ENCODE measurements at places on chromosomes 2 and 18. TPM values are rescaled to one million over a fixed set of nuclear protein-coding genes. Genes with fewer than 3 reads are reported as not detected.

ELOA2 gene
- not detected for total RNA-seq

UGT1A9 gene
- total RNA-seq = not detected

COPS9 gene
- total RNA-seq = 96.2 TPM

PROKR1 gene
- total RNA-seq = not detected

FAM210A gene
- total RNA-seq = 22.4 TPM

ASB18 gene
- total RNA-seq = not detected

UGT1A3 gene
- total RNA-seq = not detected

PPM1G gene
- 122 TPM for total RNA-seq

MATN3 gene
- not detected for total RNA-seq

KIF5C gene
- total RNA-seq = 21.7 TPM

GLS gene
- 146 TPM for total RNA-seq

- H3K4me3 ChIP-seq = no peak overlapping the region
- H3K27me3 ChIP-seq = no peaks in the 10 kb centered on the region
- H3K36me3 ChIP-seq = no peaks in the 10 kb centered on the region
Observed at GRCh38 chr2:158202161-158202815, 100.6 kb downstream of the UPP2 start.

GRCh38 chr18:199768-200167 lies 41.4 kb downstream of the USP14 start:
- no peak for DNase-seq
- no peak overlapping the region for H3K27ac ChIP-seq
- H3K27me3 ChIP-seq = no peaks in the 10 kb centered on the region
- peaks cover 49% of the 10 kb centered on the region for H3K36me3 ChIP-seq

DNA sequence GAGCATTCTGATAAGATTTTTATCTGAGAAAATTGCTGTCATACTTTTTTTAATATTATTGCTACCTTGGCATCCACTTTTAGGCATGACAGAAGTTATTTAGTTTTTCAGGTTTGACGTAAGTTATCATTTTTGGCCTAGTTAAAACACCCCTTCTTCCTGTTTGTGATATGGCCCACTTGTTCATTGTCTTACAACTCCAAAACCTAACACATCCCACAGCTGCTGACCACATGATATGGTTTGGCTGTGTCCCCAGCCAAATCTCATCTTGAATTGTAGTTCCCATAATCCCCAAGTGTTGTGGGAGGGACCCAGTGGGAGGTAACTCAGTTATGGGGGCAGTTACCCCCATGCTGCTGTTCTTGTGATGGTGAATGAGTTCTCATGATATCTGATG lies 388.1 kb downstream of the SLC4A3 start:
- H3K4me3 ChIP-seq = no peak overlapping the region
- DNase-seq = no peak
- no peak overlapping the region for H3K27ac ChIP-seq
- H3K27me3 ChIP-seq = no peaks in the 10 kb centered on the region
- H3K4me1 ChIP-seq = no peaks in the 10 kb centered on the region

DNA sequence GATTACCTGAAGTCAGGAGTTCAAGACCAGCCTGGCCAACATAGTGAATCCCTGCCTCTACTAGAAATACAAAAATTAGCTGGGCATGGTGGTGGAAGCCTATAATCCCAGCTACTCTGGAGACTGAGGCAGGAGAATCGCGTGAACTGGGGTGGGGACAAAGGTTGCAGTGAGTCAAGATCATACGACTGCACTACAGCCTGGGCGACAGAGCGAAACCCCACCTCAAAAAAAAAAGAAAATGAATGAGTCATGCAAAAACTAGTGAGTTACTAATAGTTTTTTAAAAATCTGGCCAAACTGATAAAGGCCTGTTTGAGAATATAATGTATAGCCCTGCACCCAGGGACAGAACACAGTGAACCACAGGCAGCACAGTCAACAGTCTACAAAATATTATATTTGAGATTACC lies 17.5 kb downstream of the AFG3L2 start:
- peaks cover 48% of the 10 kb centered on the region for H3K36me3 ChIP-seq
- DNase-seq = no peak
- H3K4me1 ChIP-seq = peaks cover 4% of the 10 kb centered on the region

DNA sequence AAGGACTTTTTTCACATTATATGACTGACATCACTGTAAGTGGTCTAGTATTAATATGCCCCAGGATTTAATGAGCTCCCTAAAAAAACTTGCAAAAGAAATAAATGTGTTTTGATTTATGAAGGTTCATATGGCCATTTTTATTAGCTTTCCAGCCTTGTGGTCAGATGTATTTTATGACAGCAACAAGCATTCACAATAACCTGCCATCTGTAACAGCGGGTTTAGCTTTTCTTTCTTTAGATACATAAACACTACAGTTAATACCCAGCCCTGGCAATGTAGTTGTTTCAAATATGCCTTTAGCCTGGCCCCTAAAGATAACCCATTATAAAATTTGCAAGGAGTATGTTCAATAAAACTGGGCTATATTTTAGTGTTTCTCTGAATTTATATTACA lies 1063.8 kb downstream of the SOCS6 start:
- no peaks in the 10 kb centered on the region for H3K36me3 ChIP-seq
- H3K27me3 ChIP-seq = no peaks in the 10 kb centered on the region
- DNase-seq = no peak

- DNase-seq = no peak
- peaks cover 10% of the 10 kb centered on the region for H3K27me3 ChIP-seq
- H3K36me3 ChIP-seq = no peaks in the 10 kb centered on the region
- no peak overlapping the region for H3K27ac ChIP-seq
- H3K4me1 ChIP-seq = no peaks in the 10 kb centered on the region
- no peak overlapping the region for H3K4me3 ChIP-seq
Observed at GRCh38 chr2:205747829-205748386, 65.6 kb downstream of the NRP2 start.

- peaks cover 25% of the 10 kb centered on the region for H3K4me1 ChIP-seq
- no peak overlapping the region for H3K4me3 ChIP-seq
- no peak for DNase-seq
- no peaks in the 10 kb centered on the region for H3K27me3 ChIP-seq
- no peak overlapping the region for H3K27ac ChIP-seq
Observed at GRCh38 chr2:165874445-165875039, 79.0 kb downstream of the TTC21B start.

DNA sequence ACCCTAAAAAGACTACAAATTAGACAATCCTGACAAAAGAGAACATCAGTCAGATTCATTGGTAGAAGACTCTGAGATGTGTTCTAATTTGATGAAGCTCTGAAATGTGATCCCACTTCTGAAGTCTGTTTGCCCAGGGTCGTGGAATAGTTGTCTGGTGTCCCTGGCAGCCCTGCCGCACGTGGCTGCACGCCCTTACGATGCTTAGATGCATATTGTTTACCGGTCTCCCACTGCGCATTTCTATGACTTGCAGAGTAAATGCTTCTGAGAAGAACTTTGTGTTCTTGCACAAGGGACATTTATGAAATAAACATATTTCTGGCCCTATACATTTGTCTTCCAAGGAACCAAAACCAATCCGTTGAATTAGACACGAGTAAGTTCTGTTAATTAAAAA lies 243.2 kb downstream of the BABAM2 start:
- H3K27ac ChIP-seq = no peak overlapping the region
- H3K4me3 ChIP-seq = no peak overlapping the region
- DNase-seq = no peak
- peaks cover 13% of the 10 kb centered on the region for H3K36me3 ChIP-seq
- H3K27me3 ChIP-seq = no peaks in the 10 kb centered on the region

DNA sequence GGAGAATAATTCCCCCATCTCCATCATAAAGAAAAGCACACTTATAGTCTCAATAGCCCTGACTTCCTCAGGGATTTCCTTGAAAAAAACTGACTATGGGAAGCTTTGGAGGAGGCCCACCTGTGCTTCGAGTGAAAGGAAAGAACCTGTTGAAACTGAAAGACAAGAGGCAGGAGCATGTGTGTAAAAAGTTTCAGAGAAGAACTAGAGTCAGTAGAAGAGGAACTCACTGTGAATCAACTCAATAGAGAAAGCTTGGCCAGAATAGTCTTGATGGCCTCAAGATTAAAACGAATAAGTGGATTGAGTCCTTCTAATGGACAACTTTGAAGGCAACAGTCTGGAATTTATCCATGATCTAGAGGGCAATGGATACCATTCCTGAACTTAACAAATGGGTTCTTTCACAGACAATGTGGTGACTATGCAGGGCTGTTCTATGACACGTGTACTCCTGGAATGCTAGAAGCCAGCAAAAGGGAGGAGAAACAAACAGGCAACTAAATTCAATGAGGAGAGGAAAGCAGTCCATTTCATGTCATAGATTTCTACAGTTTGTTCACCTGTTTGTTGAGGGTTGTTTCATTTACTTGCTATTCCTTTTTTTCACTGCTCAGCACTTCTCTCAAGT lies 442.3 kb downstream of the GRB14 start:
- no peak for DNase-seq
- H3K27ac ChIP-seq = no peak overlapping the region
- no peak overlapping the region for H3K4me3 ChIP-seq
- H3K36me3 ChIP-seq = no peaks in the 10 kb centered on the region

- no peak for DNase-seq
- no peaks in the 10 kb centered on the region for H3K4me1 ChIP-seq
- no peaks in the 10 kb centered on the region for H3K27me3 ChIP-seq
Observed at GRCh38 chr2:150769421-150769820, 282.0 kb upstream of the RND3 start.

GRCh38 chr18:48059455-48060010 lies 129.1 kb upstream of the SMAD2 start:
- no peak overlapping the region for H3K27ac ChIP-seq
- H3K36me3 ChIP-seq = no peaks in the 10 kb centered on the region
- H3K27me3 ChIP-seq = peaks cover 53% of the 10 kb centered on the region
- no peaks in the 10 kb centered on the region for H3K4me1 ChIP-seq
- H3K4me3 ChIP-seq = no peak overlapping the region

GRCh38 chr2:126616606-126617069 lies 39.3 kb upstream of the GYPC start:
- no peak overlapping the region for H3K4me3 ChIP-seq
- H3K27me3 ChIP-seq = peaks cover 6% of the 10 kb centered on the region
- DNase-seq = no peak
- no peaks in the 10 kb centered on the region for H3K4me1 ChIP-seq

- H3K27ac ChIP-seq = no peak overlapping the region
- no peaks in the 10 kb centered on the region for H3K27me3 ChIP-seq
- no peaks in the 10 kb centered on the region for H3K36me3 ChIP-seq
- H3K4me3 ChIP-seq = no peak overlapping the region
- DNase-seq = no peak
- no peaks in the 10 kb centered on the region for H3K4me1 ChIP-seq
Observed at GRCh38 chr2:186962085-186962747, 113.2 kb upstream of the ZSWIM2 start.

GRCh38 chr18:35167857-35168256 lies 73.0 kb upstream of the ZNF397 start:
- H3K4me3 ChIP-seq = no peak overlapping the region
- no peaks in the 10 kb centered on the region for H3K36me3 ChIP-seq
- no peaks in the 10 kb centered on the region for H3K27me3 ChIP-seq
- no peak for DNase-seq
- H3K4me1 ChIP-seq = no peaks in the 10 kb centered on the region

- DNase-seq = no peak
- no peaks in the 10 kb centered on the region for H3K4me1 ChIP-seq
- H3K27me3 ChIP-seq = no peaks in the 10 kb centered on the region
- no peaks in the 10 kb centered on the region for H3K36me3 ChIP-seq
- no peak overlapping the region for H3K27ac ChIP-seq
Observed at GRCh38 chr2:83058683-83059082, 1400.4 kb downstream of the SUCLG1 start.

GRCh38 chr2:145007093-145007959 lies 487.4 kb upstream of the ZEB2 start:
- H3K36me3 ChIP-seq = no peaks in the 10 kb centered on the region
- no peak overlapping the region for H3K27ac ChIP-seq
- H3K27me3 ChIP-seq = no peaks in the 10 kb centered on the region
- no peaks in the 10 kb centered on the region for H3K4me1 ChIP-seq

GRCh38 chr2:242019344-242019743 lies 149.8 kb downstream of the RTP5 start:
- no peak overlapping the region for H3K27ac ChIP-seq
- peaks cover 37% of the 10 kb centered on the region for H3K27me3 ChIP-seq
- no peak overlapping the region for H3K4me3 ChIP-seq
- peaks cover 5% of the 10 kb centered on the region for H3K4me1 ChIP-seq

- H3K4me1 ChIP-seq = peaks cover 25% of the 10 kb centered on the region
- no peaks in the 10 kb centered on the region for H3K27me3 ChIP-seq
- DNase-seq = no peak
- peaks cover 25% of the 10 kb centered on the region for H3K36me3 ChIP-seq
- no peak overlapping the region for H3K27ac ChIP-seq
- no peak overlapping the region for H3K4me3 ChIP-seq
Observed at GRCh38 chr2:43511199-43511598, 84.6 kb downstream of the THADA start.

DNA sequence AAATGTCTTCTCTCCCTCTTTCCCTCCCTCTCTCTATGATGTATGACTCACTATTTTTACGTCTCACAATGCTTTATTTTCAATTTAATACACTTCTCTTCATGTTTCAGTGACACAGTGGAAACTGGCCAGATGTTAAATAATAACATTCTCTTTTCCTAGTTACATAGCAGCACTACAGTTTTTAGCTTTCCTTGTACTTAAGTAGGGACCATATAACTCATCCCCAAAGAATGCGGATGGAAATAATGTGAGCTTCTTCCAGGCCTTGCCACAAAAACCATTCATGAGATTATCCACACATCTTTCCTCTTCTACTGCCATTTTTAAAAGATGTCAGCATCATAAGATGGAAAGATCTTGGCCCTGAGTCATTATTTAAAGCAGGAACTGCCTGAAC lies 789.4 kb downstream of the LRP1B start:
- no peaks in the 10 kb centered on the region for H3K27me3 ChIP-seq
- H3K4me1 ChIP-seq = no peaks in the 10 kb centered on the region
- no peak overlapping the region for H3K4me3 ChIP-seq
- no peak overlapping the region for H3K27ac ChIP-seq
- H3K36me3 ChIP-seq = no peaks in the 10 kb centered on the region

- DNase-seq = no peak
- H3K27me3 ChIP-seq = peaks cover 6% of the 10 kb centered on the region
- no peak overlapping the region for H3K27ac ChIP-seq
- H3K36me3 ChIP-seq = no peaks in the 10 kb centered on the region
Observed at GRCh38 chr2:152627351-152627957, 89.8 kb downstream of the PRPF40A start.

DNA sequence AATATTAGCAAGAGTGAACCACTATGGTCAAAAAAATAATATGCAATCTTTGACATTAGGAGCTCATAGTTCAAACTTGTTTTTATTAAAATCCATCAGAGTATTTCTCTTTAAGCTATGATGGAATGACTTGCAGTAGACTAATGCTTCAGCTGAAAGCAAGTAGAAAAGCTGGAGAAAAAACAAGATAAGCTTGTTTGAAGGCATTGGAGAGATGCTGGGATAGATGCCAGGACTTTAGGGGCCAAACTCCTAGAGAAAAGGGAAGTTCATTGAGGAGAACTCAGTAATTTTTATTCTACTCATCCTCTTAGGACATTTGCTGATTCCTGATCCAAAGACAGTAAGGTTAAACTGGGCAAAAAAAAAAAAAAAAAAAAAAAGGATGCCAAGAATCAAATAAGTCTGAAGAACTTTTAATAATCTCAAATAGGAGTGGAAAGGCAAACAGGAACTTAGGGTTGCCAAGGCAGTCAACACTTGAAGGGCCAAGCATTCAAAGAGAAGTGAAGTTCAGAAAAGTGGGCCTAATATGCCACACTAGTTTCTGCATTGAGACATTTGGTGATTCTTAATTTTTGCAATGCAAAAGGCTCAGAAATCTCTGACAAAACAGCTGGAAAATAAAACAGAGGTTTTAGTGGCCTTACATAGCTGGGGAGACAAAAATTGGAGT lies 19.7 kb upstream of the AFF3 start:
- H3K36me3 ChIP-seq = no peaks in the 10 kb centered on the region
- DNase-seq = no peak
- no peak overlapping the region for H3K27ac ChIP-seq

- no peak overlapping the region for H3K27ac ChIP-seq
- H3K4me3 ChIP-seq = no peak overlapping the region
- H3K36me3 ChIP-seq = no peaks in the 10 kb centered on the region
- no peak for DNase-seq
- peaks cover 15% of the 10 kb centered on the region for H3K27me3 ChIP-seq
Observed at GRCh38 chr2:105571445-105571987, 172.7 kb upstream of the FHL2 start.

Measured in activated CD4-positive, alpha-beta memory T cell treated with anti-CD3 and anti-CD28 coated beads, Interleukin-2, amount 10 ng/mL, durations not matched to agents 7 days and 5 days (primary cell).